Aorta (tissue), 5 donors: ENCODE measurements at places on chromosomes 5 and 9. TPM values are rescaled to one million over a fixed set of nuclear protein-coding genes. Genes with fewer than 3 reads are reported as not detected.

- H3K4me3 ChIP-seq, result no peak overlapping the region
- no peaks in the 10 kb centered on the region for H3K27me3 ChIP-seq
- H3K27ac ChIP-seq, result no peak overlapping the region
- no peaks in the 10 kb centered on the region for H3K4me1 ChIP-seq
- H3K36me3 ChIP-seq, result no peaks in the 10 kb centered on the region
Observed at GRCh38 chr9:121213136-121213806, 11.6 kb upstream of the RAB14 start.

DNA sequence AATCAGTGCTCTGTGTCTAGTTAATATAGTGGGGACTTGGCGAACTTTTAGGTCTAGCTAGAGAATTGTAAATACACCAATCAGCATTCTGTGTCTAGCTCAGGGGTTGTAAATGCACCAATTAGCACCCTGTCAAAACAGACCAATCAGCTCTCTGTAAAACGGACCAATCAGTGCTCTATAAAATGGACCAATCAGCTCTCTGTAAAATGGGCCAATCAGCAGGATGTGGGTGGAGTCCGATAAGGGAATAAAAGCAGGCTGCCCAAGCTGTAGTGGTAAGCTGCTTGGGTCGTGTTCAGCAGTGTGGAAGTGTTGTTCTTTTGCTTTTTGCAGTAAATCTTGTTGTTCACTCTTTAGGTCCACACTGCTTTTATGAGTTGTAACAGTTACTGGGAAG lies 3.6 kb upstream of the OTULINL start:
- H3K27me3 ChIP-seq, result peaks cover 2% of the 10 kb centered on the region
- H3K27ac ChIP-seq, result no peak overlapping the region
- H3K4me1 ChIP-seq, result no peaks in the 10 kb centered on the region
- H3K36me3 ChIP-seq, result no peaks in the 10 kb centered on the region
- DNase-seq, result no peak

MARCOL gene
- not detected for total RNA-seq

GRIA1 gene
- 6.3 TPM for total RNA-seq

RLN2 gene
- total RNA-seq, result not detected

CCDC183 gene
- total RNA-seq, result 0.45 TPM

DNA sequence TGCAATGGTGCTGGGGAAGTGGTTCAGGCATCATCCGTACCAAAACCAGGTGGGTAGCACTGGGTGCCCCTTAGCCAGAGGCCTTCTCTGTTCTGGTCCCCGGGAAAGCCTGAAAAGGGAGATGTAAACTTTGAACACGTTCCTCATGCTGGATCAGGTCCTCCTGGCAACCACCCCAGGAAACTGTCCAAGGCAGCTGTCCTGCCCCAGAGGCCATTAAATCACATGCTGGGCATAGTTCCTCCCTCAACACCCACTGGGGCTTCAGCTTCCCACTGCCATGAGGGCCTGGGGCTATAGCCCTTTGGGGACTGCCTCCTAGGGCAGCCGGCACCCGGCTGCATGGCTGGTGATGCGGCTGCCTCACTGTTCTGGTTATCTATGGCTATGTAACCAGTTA lies 228.9 kb upstream of the MVB12B start:
- no peak for DNase-seq
- H3K27ac ChIP-seq, result no peak overlapping the region
- H3K4me1 ChIP-seq, result no peaks in the 10 kb centered on the region

DNA sequence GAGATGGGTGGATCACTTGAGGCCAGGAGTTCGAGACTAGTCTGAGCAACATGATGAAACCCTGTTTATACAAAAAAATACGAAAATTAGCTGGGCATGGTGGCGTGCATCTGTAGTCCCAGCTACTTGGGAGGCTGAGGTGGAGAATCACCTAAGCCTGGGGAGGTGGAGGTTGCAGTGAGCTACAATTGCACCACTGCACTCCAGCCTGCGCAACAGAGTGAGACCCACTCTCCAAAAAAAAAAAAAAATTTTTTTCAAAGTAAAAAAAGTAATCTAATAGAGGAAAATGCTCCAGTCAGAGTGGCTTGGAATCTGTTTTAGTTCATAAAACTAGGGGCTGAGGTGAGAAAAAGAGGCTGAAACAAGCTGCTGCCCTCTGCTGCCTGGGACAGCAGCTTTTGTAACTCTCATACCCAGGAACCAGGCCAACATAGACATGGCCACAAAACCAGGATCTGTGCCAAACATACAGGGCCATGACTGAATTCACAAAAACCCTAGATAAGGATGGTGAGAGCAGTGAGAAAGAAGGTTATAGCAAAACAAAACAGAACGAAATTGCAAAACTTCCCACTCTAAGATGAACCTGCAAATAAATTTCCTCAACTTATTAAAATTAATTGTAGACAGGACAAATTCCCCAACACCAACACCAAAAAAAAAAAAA lies 13.1 kb upstream of the DCAF12 start:
- H3K27ac ChIP-seq, result no peak overlapping the region
- peak; percentile 59 for DNase-seq
- H3K36me3 ChIP-seq, result no peaks in the 10 kb centered on the region
- H3K4me3 ChIP-seq, result no peak overlapping the region
- H3K4me1 ChIP-seq, result no peaks in the 10 kb centered on the region
- no peaks in the 10 kb centered on the region for H3K27me3 ChIP-seq

LHX6 gene
- 13.8 TPM for total RNA-seq

- no peak overlapping the region for H3K27ac ChIP-seq
- no peak for DNase-seq
- H3K27me3 ChIP-seq, result no peaks in the 10 kb centered on the region
- H3K36me3 ChIP-seq, result no peaks in the 10 kb centered on the region
Observed at GRCh38 chr5:133753856-133754255, 141.5 kb upstream of the FSTL4 start.

DNA sequence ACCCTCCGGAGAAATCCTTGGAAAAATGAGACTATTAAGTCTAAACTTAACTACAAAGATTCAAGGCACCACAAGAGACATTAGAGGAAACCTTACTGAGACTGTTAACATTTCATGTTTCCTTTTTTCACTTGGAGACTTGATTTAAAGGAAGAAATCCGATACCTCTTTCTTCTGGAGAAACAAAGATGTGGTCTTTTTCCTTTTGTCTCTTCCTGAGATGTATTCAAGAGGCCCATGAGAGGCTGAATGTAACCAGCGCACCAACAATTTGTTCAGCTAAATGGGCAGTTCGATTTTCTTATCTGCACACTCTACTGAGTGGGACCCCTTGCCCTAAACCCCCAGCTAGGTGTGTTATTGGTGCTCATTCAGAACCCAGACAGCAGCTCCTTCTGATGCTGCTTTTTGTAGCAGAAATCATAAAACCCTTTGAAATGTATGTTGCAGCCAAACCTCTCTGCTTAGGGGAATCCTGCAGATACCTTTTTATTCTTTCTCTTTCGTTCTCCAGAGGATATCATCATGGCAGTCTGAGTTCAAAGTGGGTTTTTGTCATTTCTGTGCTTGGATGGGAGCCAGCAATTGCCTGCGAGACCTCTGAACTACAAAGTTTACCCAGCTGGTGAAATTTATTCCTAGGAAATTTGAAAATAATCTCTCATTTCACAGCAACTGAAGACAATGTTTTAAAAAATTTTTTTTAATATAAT lies 41.9 kb upstream of the ACTBL2 start:
- H3K36me3 ChIP-seq, result no peaks in the 10 kb centered on the region
- no peak overlapping the region for H3K27ac ChIP-seq
- H3K4me1 ChIP-seq, result no peaks in the 10 kb centered on the region

- DNase-seq, result no peak
- no peak overlapping the region for H3K4me3 ChIP-seq
- no peak overlapping the region for H3K27ac ChIP-seq
- H3K27me3 ChIP-seq, result no peaks in the 10 kb centered on the region
Observed at GRCh38 chr5:4901924-4902323, 238.2 kb upstream of the ADAMTS16 start.

CD74 gene
- 677 TPM for total RNA-seq

IL9 gene
- not detected for total RNA-seq

GRCh38 chr9:133526721-133527321 lies 2.1 kb upstream of the MYMK start:
- no peaks in the 10 kb centered on the region for H3K27me3 ChIP-seq
- H3K27ac ChIP-seq, result no peak overlapping the region
- no peaks in the 10 kb centered on the region for H3K36me3 ChIP-seq
- H3K4me1 ChIP-seq, result no peaks in the 10 kb centered on the region

GRCh38 chr5:175753536-175754402 lies 95.9 kb downstream of the HRH2 start:
- no peak for DNase-seq
- no peaks in the 10 kb centered on the region for H3K27me3 ChIP-seq
- no peak overlapping the region for H3K4me3 ChIP-seq
- H3K36me3 ChIP-seq, result no peaks in the 10 kb centered on the region
- no peaks in the 10 kb centered on the region for H3K4me1 ChIP-seq

- no peaks in the 10 kb centered on the region for H3K36me3 ChIP-seq
- H3K27ac ChIP-seq, result no peak overlapping the region
- H3K4me1 ChIP-seq, result no peaks in the 10 kb centered on the region
- H3K4me3 ChIP-seq, result no peak overlapping the region
- no peak for DNase-seq
- H3K27me3 ChIP-seq, result no peaks in the 10 kb centered on the region
Observed at GRCh38 chr5:54732108-54732507, 214.5 kb downstream of the SNX18 start.

PLAC8L1 gene
- total RNA-seq, result 0.87 TPM

- no peaks in the 10 kb centered on the region for H3K36me3 ChIP-seq
- H3K27ac ChIP-seq, result peak overlapping the region; percentile 26
- H3K4me1 ChIP-seq, result peaks cover 5% of the 10 kb centered on the region
- peak; percentile 87 for DNase-seq
Observed at GRCh38 chr9:613771-614347, 227.6 kb upstream of the DMRT1 start.

C9orf78 gene
- total RNA-seq, result 38.1 TPM

GRCh38 chr9:109176386-109176785 lies 9.3 kb upstream of the FRRS1L start:
- no peak overlapping the region for H3K4me3 ChIP-seq
- no peak overlapping the region for H3K27ac ChIP-seq
- no peaks in the 10 kb centered on the region for H3K4me1 ChIP-seq
- H3K36me3 ChIP-seq, result no peaks in the 10 kb centered on the region

DNA sequence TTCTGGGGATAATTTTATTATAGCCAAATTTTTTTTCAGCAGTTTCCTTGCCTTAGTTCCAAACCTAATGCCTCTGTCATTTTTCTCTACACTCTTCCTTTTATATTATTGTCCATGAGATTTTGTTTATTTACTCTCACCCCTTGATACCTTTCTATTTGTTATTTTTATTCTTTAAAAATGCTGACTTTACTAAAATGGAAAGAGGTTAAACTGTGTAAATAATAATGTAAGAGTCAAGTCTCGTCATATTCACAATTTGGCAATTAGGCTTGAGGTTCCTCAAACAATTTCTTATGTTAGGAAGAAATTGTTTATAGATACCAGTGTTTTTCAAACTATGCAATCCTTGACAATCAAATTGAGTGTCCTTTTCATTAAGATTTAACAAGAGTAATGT lies 428.6 kb upstream of the CDH9 start:
- H3K36me3 ChIP-seq, result no peaks in the 10 kb centered on the region
- no peaks in the 10 kb centered on the region for H3K27me3 ChIP-seq
- H3K4me3 ChIP-seq, result no peak overlapping the region

- DNase-seq, result no peak
- no peaks in the 10 kb centered on the region for H3K27me3 ChIP-seq
- no peak overlapping the region for H3K27ac ChIP-seq
- no peaks in the 10 kb centered on the region for H3K4me1 ChIP-seq
- H3K4me3 ChIP-seq, result no peak overlapping the region
Observed at GRCh38 chr5:125181159-125181558, 434.7 kb upstream of the ZNF608 start.
